Chondrocyte (in vitro differentiated cells): ENCODE measurements at places on chromosomes 11 and 22.

DNA sequence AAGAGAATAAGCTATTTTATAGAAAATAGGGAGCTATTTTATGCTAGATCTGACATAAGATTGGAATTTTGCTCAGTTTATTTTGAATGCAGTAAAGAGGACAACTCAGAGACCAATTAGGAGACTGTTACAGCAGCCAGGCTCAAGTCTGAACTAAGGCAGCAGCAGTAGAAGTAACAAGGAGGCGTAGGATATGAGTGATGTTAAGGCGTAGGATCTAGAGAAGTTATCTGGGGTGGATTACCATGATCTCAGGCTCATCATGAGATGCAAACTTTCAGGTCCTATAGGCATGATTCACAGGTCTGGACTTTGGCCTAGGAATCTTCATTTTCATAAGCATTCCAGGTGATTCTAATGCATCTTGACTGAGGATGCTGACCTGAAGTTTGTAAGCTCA is 108.9 kb upstream of the BLID start:
- no peak for DNase-seq

GRCh38 chr11:36601155-36601554 is 3.1 kb upstream of the RAG2 start:
- DNase-seq, result no peak

- no peak for DNase-seq
Observed at GRCh38 chr22:29334148-29334547, 18.7 kb upstream of the RASL10A start.

DNA sequence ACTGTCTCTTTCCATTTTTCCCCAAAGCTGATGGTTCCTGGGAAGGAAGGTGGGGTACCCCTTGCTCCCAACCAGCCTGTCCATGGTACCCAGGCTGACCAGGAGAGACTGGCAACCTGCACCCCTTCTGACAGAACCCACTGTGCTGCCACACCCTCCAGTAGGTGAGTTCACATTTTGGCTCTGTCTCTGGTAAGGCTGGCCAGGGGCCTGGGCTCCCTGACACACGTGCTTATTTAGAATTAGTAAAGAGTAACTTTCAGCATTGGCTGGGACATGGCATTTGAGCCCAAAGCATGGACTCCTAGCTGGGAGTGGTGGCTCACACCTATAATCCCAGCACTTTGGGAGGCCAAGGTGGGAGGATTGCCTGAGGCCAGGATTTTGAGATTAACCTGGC is 35.1 kb downstream of the ARHGAP1 start:
- DNase-seq, result no peak

GRCh38 chr11:95143106-95143681 is 53.5 kb downstream of the ENDOD1 start:
- DNase-seq, result no peak

DNA sequence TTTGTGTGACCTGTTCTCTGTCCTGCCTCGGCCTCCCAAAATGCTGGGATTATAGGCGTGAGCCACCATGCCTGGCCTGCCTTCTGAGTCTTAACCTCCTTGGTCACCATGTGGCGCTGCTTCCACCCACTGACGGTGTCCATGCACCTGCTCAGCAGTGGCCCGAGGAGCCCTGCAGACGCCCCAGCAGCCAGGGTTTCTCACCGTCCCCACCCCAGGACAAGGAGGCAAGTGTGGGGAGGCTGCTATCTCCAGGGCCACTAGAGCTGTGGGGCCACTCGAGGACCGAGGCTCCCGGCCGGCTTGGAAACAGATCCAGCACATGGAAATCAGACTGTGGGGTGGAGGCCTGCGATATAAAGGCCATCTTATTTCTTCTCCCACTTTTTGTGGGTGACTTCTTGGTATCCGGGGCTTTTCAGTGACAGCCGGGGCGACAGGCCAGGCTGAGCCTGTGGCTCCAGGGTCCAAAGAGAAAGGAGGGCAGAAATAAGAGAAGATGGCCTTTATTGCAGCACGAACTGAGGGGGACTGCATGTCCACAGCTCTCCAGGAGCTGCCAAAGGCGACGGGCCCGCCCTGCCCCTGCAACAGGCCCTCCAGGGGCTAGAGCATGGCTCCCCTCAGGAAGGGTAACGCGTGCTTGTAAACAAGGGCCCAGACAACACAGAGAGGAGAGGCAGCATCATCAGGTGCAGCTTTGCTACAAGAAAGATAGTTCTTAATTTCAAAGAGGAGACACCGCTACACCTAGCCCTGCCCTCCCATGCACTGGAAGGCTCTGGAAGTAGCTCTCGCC is 15.0 kb downstream of the TSPO start:
- no peak for DNase-seq

DNA sequence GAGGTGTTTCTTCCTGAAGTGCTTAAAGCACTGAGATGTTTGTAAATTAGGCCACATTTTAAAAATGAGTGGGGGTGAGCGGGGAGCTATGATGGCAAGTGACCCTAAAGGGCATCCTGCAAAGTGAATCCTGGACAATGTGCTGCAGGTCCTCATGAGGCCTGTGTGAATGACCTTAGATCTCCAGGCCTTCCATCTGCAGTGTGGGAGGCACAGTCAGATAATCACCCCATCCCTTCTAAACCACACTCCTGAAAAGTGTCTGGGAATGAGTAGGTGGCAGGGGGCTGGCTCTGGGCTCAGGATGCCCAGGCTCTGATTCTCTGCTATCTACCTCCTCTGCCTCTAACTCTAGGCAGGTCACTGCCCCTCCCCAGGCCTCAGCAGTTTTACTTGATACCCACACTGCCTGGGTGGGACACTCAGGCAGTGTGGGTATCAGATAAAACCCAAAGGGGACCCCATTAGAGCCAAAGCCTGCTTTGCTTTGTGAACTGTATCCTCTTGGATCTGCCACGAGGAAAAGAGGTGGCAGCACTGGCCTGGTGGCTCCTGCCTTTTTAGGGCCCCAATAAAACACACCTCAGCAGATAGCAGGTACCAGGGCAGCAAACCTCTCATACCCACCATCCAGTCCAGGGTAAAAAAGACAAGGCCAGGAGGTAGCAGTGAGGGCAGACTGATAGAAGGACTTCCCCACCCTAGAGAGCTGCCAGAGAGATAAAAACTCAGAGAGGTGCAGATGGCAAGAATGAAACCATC is 10.5 kb downstream of the STARD10 start:
- no peak for DNase-seq

GRCh38 chr11:132451942-132452601 is 1080.2 kb downstream of the OPCML start:
- no peak for DNase-seq

DNA sequence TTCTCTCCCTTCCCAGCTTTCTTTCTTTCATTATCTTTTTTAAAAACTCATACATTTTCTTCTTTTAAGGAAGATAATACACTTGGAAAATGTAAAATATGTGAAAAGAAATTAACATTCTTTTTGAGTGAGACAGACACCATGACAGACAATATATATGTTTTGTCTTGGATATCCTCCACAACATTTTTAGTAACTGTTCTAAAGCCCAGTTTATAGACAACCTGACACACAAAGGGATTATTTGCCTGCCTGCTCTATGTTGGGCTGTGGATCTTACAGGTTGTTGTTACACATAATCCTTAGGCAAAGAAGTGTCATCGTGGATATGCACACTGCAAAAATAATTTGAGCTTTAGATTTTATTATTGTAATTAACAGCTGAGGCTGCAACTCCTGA is 301.4 kb upstream of the PDGFD start:
- DNase-seq, result no peak

DNA sequence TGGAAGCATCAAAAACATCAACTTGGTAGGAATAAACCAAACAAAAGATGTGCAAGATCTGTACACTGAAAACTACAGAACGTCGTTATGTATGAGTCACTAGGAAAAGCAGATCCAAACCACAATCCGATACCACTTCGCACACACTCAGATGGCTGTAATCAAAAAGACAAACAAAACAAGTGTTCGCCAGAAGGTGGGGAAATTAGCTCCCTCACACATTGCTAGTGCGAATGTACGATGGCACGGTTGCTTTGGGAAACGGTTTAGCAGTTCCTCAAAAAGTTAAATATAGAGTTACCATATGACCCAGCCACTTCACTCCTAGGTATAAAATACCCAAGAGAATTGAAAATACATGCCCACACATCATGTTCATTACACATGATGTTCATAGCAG is 14.8 kb upstream of the CARD10 start:
- DNase-seq, result no peak

DNA sequence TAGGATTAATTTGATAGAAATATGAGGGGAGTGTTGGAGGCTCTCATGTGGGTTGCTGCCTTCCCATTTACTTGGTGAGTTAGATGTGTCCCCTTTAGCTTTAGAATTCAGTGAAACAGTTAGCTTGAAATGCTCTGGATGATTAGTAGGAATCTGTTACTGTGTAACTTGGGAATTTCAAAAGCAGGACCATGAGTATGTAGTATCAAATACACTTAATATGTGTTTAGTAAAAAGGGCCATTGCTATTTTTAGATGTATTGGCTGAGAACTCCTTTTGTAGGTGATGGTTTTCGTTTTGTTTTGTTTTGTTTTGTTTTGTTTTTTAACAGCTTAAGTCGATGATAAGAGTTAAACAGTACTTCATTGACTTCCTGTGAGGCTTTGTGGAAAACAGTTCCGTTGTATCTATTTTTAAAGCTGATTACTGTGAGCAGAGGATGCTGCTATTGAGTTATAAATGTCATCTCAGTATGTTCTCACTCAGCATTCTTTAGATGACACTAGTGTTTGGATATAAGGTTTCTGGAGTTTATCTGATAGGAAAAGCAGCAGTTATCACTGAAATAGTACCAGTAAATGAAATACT is 53.5 kb downstream of the MCAM start:
- DNase-seq, result no peak

DNA sequence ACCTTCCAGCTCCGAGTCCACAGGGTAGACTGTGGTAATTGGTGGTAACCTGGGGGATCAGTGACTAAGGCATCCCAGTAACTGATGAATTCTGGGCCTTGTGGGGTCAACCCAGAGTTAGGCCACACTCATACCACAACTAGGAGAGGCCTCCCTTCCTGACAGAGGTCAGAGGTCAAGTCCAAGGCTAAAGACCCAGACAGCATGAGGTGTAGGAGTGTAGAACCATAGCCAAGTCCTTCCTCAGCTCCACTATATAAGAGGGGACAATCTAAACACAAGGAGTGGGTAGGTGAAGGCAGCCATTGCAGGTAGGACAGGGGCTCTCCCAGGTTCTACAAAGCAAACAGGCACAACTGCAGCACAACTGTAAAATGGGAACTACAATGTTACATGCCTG is 4.6 kb downstream of the AP1B1 start:
- no peak for DNase-seq

DNA sequence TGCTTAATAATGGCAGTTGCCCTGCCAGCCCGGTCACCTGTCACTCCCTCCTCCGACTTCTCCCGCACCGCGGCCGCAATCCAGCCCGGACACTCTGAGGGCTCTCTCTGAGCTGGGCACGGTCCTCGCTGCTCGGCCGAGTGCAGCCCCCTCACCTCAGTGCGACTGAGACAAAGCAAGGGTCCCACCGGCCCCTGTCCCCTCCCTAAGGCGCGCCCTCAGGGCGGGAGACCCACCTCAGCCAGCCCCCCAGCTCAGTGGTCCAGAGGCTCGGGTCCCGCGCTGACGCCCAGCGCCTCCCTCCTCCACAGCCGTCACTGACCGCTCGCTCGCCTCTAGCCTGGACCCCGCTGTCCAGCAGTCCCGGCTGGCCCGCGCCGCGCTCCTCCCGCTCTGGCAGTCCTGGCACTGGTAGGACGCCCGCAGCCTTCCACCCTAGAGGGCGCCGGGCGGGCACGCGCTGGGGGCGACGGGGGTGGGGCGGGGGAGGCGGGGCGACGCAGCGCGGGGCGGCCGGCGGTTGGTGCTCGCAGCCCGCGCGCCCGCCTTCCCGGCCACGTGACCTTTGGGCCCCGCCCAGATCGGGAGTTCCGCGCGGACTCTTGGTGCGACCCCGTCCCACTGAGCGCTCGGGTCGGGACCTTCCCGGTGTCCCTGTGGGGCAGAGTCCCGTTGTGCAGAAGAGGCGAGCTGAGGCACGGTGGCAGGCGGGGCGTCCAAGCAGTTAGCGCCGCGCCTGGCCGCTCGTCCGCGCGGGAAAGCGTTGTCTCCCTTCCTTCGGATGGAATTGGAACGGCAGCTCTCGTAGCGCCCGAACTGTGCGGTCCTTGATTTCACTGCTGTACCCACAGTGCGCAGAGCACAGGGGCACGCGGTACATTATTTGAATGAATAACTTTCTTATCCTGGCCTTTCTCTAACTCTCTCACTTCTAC is 7.8 kb upstream of the L3MBTL2 start:
- peak; percentile 93 for DNase-seq

DNA sequence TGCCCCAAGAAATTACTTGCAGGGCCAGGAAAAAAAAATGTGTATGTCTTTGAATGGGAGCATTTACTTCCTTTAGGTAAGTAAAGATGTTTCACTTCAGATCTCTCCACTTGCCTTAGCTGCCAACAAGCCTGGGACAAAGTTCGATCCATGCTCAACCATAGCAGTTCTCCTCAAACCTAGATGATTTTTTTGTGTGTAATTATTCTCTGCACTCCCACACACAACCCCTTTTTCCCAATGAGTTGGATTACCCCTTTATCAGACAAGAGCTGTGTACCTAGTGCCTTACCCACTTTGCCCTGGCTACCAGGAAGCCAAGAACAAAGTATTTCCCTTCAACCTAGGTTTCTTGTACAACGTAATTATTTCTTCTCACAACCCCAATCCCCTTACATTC is 35.6 kb downstream of the TPBGL start:
- no peak for DNase-seq

GRCh38 chr11:67641338-67642172 is 2.0 kb upstream of the TBX10 start:
- DNase-seq, result no peak

DNA sequence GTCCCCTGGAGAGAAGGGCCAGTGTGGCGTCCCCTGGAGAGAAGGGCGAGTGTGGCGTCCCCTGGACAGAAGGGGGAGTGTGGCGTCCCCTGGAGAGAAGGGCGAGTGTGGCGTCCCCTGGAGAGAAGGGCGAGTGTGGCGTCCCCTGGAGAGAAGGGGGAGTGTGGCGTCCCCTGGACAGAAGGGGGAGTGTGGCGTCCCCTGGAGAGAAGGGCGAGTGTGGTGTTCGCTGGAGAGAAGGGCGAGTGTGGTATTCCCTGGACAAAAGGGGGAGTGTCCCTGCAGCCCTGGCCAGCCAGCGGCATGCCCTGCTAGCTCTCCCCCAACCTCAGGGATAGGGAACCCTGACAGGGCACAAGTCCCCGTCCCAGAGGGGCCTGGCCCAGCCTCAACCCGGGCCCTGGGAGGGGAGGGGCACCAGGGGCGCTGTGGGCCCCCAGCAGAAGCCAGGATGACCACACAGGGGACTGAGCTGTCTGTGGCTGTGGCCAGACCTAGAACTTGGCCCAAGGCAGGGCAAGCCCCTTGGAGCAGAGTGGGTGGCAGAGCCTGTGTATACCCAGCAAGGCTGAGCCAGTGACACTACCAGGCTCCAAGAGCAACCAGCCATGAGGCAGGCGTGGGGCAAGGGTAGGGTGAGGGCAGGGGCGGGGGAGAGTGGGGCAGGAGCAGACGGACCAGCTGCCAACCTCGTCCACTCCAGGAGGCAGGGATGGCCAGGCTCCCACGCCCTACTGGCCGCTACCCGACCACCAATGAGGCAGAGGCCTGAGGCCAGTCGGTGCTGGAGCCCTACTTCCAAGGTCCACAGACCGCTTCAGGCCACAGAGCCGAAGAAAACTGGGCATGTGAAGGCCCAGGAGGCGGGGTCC is 4.2 kb downstream of the HRAS start:
- DNase-seq, result no peak

- no peak for DNase-seq
Observed at GRCh38 chr11:65565624-65566453, 4.4 kb upstream of the ZNRD2 start.

GRCh38 chr22:39634530-39635405 is 64.2 kb downstream of the CACNA1I start:
- DNase-seq, result no peak

- no peak for DNase-seq
Observed at GRCh38 chr22:36204001-36204631, 2.5 kb upstream of the APOL4 start.
